ENCODE measurements at places on chromosomes 12 and 14.

GRCh38 chr12:39499296-39499695 lies 56.4 kb upstream of the KIF21A start:
- DNase-seq = no peak

GRCh38 chr12:93526786-93527428 lies 45.6 kb upstream of the SOCS2 start:
- peak; percentile 33 for DNase-seq

GRCh38 chr12:3230758-3231375 lies 153.7 kb downstream of the TSPAN9 start:
- DNase-seq = no peak

- DNase-seq = no peak
These were observed 466.0 kb downstream of the RAD51B start for GRCh38 chr14:68285421-68286179.

DNA sequence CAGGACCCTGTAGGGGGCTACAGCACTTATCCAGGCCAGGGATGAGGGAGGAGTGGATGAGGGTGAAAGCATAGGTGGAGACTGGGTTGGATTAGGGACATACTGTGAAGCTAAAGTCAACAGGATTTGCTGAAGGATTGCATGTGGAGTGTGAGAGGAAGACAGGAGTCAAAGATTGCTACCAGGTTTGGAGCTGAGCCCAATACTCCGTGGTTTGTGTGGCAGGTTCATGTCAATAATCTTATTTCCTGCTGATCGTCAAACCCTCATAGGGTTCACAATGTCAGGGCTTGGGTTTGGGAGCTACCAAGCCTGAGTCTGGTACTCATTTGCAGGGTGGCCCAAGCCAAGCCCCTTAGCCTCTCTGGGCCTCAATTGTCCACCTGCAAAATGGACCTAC lies 77.1 kb upstream of the PLXNC1 start:
- no peak for DNase-seq

DNA sequence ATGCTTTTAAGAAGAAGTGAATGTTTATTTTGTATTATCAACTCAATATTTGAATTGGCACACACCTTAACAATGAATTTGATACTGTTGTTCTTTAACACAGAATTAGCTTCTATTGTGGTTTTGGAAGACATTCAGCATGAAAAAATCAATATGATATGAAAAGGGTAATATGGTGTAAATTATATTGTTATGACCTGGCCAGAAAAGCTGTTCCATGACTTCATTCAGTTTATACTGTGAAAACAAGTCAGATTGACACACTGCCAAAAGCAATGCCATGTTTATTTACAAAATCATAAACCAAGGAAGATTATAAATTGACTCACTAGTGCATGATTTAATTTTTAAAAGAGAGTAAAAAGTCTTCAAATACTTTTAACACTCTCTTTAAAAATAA lies 851.4 kb upstream of the SEL1L start:
- peak; percentile 78 for DNase-seq

GRCh38 chr14:36014236-36014635 lies 162.3 kb downstream of the PTCSC3 start:
- DNase-seq = no peak

- no peak for DNase-seq
These were observed 162.1 kb upstream of the TMTC2 start for GRCh38 chr12:82524641-82525040.

GRCh38 chr12:10967409-10967808 lies 19.3 kb downstream of the TAS2R50 start:
- DNase-seq = no peak

GRCh38 chr12:91551927-91552326 lies 369.3 kb upstream of the DCN start:
- no peak for DNase-seq

DNA sequence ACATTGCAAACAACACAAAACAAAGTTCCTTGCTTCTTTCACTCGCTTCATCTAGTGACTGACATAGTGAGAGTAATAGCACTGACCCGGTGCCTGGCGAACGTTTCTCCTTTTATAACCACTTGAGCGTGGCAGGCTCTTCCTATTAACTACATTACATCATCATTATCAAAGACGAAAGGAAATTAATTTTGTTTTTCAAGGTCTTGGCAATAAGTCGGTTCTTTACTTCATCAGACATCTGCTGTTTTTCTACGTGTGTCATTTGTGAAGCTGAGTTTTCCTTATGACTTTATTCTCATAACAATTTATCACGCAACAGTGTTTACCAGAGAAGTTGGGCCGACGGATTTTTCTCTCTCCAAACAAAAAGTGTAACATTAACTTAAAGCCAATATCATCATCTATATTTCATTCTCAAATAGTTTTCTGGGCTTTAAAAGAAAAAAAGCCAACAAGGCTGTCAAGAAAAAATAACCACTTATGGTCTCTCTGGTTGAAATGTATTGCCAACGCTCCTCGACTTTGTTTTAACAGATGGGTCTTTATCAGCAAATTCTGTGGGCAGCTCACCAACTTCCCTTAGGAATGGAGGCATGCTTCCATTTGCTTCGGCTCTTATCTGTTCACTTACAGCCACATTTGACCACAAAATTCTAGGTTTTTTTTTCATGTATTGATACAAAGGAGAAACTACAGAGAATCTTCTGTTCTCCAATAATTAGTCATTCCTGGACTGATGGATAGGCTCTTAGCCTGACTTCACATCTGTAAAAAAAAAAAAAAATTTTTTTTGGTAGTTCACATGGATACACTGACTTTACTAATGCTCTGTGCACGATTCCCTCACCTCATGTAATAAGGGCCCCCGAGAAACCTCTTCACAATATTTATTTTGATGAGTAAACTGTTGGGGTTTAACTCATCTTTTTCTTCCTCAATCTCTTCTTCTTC lies 97.1 kb upstream of the CDKN3 start:
- peak; percentile 44 for DNase-seq

GRCh38 chr14:99872786-99873440 lies 79.7 kb downstream of the EML1 start:
- no peak for DNase-seq

- no peak for DNase-seq
These were observed 305.6 kb downstream of the RPAP3 start for GRCh38 chr12:47400266-47400665.

- peak; percentile 61 for DNase-seq
These were observed 113.3 kb downstream of the CALM1 start for GRCh38 chr14:90510159-90510558.

GRCh38 chr12:57853864-57854556 lies 7.5 kb upstream of the CTDSP2 start:
- no peak for DNase-seq

DNA sequence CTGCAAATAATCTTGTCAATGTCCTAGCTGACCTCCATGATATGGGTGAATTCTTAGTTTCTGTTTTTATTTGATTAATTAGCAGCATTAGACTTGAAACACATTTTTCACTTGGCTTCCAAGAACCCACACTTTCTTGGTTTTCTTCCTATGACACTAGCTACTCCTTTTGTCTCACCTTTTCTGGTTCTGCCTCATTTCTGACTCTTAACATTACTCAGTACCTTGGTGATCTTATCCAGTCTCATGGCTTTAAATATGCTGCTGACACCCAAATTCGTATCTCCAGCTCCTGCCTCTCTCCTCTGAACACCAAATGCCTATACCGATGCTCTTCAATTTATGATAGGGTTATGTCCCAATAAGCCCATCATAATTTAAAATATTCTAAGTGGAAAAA lies 32.0 kb upstream of the SSTR1 start:
- DNase-seq = no peak

Data from DMS79 (cell line).